ENCODE measurements at places on chromosomes 2 and 18.

GRCh38 chr2:96260387-96261260, 5.2 kb downstream of the TMEM127 start:
- DNase-seq: peak; percentile 71

GRCh38 chr18:12745095-12745795, 42.4 kb downstream of the PSMG2 start:
- DNase-seq: no peak

- peak; percentile 25 for DNase-seq
Measured at GRCh38 chr18:22165049-22165602, 4.3 kb upstream of the GATA6 start.

GRCh38 chr2:41598161-41598894, 449.5 kb upstream of the PKDCC start:
- no peak for DNase-seq

DNA sequence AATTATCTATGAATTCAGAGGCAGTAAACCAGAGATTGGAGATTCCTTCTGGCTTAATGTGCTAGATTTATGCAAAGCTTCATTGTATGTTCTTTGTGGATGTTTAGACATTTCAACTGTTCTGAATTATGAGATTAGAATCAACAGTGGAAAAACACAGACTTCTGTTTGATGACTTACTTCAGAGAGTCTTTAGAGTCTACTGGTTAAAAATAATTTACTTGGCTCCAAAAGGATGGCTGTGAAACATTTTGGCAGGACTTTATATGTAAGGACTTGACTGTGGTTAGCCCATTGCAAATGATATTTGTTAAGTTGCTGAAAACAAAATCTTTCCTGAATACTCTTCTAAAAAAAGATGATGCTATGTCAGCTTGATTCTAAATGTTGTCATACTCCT, 25.5 kb upstream of the LRRC30 start:
- no peak for DNase-seq

DNA sequence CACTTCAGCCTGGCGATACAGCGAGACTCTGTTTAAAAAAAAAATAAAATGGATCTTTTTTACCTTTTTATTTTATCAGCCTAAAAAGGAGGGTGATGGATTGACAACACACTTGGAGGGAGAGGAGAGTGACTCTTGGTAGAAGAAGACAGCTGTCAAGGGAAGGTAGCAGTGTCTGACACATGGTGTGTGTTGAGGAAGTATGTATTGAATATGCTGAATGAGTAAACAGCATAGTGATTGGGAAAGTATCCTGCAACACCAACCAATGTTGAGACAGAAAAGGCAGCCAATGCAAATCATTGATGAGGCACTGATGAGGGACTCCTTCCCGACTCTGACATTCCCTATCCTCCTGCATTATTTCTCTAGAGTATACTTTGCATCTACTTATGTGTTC, 306.4 kb downstream of the LPIN1 start:
- no peak for DNase-seq

DNA sequence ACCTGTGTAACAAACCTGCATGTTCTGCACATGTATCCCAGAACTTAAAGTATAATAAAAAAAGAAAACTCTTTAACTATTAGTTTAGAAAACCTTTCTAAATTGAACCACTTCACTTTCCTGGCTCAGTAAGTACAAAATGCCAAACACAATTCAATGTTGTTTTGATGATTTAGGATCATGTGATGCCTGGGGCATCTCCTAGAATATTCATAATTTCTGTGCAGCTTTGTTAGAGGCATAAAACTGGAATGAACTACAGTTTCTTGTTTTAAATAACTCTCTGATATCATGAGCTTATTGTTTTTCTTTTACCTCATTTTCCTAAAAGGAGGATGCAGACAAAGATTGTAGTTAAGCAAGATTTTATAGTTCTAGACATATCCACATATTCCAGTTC, 139.0 kb upstream of the SESTD1 start:
- DNase-seq: no peak

DNA sequence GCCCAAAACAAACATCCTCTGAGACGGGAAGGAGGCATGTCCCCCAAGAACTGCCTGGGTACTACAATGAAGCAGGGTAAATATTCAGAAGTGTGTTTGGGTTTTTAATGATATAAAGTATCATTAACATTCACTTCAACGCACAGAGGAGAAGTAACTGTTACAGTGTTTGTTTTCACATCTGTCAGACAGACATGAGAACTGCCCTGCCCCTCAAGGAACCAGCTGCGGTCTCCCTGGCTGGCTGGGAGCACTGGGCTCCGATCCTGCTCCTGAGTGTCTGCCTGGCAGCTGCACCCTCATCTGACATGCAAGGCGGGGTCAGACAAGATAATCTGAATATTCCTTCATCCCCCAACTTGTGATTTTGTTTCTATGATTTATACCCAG, 75.6 kb downstream of the MBP start:
- no peak for DNase-seq
